Islet precursor cell (in vitro differentiated cells): ENCODE measurements at places on chromosomes 7 and 10.

DNA sequence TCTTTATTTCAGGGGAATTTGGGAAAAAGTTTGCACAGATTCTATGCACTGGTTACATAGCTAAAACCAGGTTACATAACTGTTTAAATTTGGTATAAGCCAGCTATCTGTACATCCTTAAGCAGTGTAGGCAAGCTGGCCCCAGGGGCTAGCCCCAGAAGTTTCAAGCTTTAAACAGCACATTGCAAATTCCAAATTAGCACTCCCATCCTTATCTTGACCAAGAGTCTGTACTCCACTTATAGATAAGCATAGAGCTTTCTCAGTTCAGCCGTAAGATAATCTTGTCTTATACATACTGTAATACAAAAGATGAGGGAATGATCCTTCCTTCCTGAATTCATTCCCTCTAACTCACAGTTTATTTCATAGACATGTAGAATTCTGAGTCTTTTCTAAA lies 109.3 kb downstream of the SPAG6 start:
- no peak for DNase-seq

DNA sequence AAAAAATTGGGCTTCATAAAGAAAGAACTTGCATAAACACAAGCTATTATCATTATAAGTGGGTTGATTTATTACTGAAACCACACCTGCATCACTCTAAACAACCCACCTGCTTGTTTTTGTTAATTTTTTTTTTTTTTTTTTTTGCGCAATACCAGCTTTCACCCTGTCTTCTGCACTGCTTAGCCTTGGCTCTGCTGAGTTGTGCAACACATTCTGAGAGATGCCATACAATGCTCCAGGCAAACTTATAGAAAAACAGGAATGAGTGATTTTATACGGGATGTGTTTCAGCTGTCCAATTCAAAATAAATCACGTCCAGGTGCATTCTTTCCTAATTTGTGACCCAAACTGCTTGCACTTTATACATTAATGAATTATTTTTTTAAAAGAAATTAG lies 923.6 kb downstream of the GATA3 start:
- no peak for DNase-seq

GRCh38 chr7:2631946-2632732 lies at the start of gene TTYH3:
TSS of gene TTYH3 (plus strand) at chr7:2631986. CDS start at chr7:2632156, 170 bp downstream.
- no peak for DNase-seq

- DNase-seq: no peak
These were observed 9.4 kb downstream of the PDAP1 start for GRCh38 chr7:99398891-99399445.

DNA sequence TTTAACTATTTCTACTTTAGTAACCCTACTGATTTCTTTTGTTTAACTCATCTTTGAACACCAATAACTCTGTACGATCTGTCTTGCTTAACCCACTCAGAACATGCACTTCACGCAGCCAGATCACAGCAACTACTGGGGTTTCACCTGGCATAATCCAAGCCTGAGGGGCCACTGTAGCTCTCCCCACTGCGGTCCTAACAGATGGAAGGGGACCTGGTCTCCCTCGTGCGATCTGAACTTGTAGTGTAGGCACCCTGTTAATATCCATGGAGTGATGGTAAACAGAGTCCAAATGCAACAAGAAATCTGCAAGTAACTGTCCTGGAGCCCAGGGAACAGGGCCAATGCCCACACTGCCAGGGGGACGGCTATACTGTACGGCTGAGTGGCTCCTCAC lies 45.5 kb downstream of the INSIG1 start:
- DNase-seq: peak; percentile 22

- no peak for DNase-seq
These were observed 53.8 kb downstream of the NCAPG2 start for GRCh38 chr7:158650821-158651225.

- no peak for DNase-seq
These were observed 19.0 kb downstream of the GARS1 start for GRCh38 chr7:30613366-30614325.

DNA sequence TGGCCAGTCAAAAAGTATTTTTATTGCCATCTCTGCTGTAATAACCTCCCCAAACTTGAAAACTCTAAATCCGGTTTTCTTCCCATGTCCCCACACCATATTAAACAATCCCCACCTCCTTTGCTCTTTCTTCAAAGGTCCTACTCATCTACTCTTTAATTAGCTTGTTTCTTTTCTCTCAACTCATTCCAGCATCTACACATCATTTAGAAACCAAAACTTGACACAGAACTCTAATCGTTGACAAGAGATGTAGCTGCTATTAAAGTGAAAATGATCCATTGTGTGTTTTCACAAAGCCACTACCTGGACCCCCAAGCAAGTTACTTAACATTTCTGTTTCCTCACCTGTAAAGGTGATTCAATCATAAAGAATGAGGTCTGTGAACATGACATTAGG lies 436.3 kb upstream of the NPVF start:
- DNase-seq: no peak

- DNase-seq: peak; percentile 80
These were observed 44.0 kb upstream of the SORBS1 start for GRCh38 chr10:95605163-95605562.

DNA sequence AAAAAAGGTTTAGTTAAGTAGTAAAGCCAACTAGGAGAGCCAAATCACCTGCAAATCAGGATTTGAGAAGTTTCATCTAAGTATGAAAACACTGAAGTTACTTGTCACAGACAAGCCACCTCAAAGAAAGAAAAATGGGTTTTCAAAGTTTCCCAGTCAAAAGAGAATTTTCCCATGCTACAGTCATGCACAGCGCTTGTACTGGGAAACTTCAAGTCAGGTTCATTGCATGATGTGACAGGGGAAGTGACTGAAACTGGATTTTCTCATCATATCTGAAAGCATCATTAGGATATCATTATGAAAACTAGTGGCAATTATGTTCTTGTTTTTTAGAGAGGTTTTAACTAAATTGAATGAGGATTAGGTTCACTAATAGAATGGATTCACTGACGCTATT lies 167.0 kb downstream of the SGMS1 start:
- no peak for DNase-seq

GRCh38 chr7:129343099-129343700 lies 91.0 kb upstream of the STRIP2 start:
- DNase-seq: no peak

- peak; percentile 51 for DNase-seq
These were observed 314.1 kb upstream of the ETV1 start for GRCh38 chr7:14303536-14303935.

DNA sequence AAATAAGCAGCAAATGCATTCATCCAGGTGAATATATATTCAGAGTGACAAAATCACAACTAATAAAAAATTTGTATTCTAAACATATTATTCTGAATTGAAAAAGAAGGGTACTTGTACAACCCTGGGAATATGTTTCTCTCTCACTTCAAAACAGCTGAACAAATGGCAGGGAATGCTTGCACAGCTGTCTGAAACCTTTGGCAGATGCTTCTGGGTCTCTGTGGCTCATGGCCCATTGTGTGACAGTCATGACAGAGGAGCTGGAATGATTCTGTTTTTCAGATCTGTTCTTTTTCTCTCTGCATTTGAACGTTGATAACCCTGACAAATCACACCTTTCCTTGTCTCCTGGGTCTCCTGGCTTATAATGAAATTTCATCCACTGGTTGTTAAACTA lies 275.7 kb upstream of the FZD1 start:
- no peak for DNase-seq

- no peak for DNase-seq
These were observed 397.7 kb downstream of the CNTNAP2 start for GRCh38 chr7:146514304-146514703.

GRCh38 chr7:122686360-122686878 lies 12.5 kb downstream of the RNF133 start:
- DNase-seq: no peak

- no peak for DNase-seq
These were observed 35.5 kb downstream of the VIM start for GRCh38 chr10:17263580-17263979.

- no peak for DNase-seq
These were observed 3.0 kb downstream of the IKZF1 start for GRCh38 chr7:50307368-50308032.

- no peak for DNase-seq
These were observed 37.6 kb upstream of the MYL10 start for GRCh38 chr7:101666741-101667140.

GRCh38 chr7:139471740-139472353 lies 11.6 kb downstream of the KLRG2 start:
- DNase-seq: peak; percentile 72

DNA sequence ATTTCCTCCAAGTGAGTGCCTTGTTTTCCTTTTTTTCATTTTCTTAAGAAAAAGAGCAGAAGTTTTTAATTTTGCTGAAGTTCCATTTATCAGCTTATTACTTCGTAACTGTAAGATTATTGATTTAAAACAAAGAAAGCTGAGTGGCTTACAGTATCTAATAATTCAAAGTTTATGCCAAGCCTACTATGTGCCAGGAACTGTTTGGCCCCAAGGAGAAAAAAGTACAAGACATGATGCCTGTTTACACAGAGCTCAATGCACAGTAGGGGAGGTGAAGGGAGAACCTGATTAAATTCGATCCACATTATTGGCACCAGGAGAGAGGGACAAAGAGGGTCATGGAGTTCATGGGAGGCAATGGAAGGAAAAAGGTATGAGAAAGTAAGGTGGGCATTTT lies 419.3 kb upstream of the ZMIZ1 start:
- DNase-seq: no peak

DNA sequence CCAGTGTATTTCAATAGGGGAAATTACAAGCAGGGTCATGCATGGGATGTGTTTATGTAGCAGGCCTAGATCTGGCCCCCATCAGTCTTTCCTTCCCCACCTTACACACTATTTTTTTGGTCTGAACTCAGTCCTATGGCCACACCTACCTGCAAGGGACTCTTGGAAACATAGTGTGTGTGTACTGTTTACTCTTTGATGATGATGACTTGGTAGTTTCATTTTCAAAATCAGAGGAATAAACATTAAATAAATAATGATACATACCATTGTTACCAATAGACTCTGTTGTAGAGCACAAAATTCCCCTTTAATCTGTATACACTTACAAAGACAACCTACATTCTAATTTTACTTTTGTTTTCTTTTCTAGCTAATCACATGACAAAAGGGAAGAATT lies 191.0 kb downstream of the ZEB1 start:
- no peak for DNase-seq

GRCh38 chr7:21903020-21903786 lies 42.5 kb downstream of the CDCA7L start:
- no peak for DNase-seq

GRCh38 chr10:7955446-7955845 lies 99.0 kb upstream of the GATA3 start:
- DNase-seq: no peak

- DNase-seq: peak; percentile 92
These were observed 72.6 kb downstream of the KCNMA1 start for GRCh38 chr10:77564731-77565589.

GRCh38 chr10:44934416-44935200 lies 23.5 kb downstream of the TMEM72 start:
- no peak for DNase-seq

DNA sequence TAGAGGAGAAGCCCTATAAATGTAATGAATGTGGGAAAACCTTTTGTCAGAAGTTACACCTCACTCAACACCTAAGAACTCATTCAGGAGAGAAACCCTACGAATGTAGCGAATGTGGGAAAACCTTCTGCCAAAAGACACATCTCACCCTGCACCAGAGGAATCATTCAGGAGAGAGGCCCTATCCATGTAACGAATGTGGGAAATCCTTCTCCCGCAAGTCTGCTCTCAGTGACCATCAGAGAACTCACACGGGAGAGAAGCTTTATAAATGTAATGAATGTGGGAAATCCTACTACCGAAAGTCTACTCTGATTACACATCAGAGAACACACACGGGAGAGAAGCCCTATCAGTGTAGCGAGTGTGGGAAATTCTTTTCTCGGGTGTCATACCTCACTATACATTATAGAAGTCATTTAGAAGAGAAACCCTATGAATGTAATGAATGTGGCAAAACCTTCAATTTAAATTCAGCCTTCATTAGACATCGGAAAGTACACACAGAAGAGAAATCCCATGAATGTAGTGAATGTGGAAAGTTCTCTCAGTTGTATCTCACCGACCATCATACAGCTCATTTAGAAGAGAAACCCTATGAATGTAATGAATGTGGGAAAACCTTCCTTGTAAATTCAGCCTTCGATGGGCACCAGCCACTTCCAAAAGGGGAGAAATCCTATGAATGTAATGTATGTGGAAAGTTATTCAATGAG lies 18.9 kb downstream of the RBAK start:
- DNase-seq: no peak

- no peak for DNase-seq
These were observed 650 bp upstream of the ZFAND2A start for GRCh38 chr7:1160670-1161021.

DNA sequence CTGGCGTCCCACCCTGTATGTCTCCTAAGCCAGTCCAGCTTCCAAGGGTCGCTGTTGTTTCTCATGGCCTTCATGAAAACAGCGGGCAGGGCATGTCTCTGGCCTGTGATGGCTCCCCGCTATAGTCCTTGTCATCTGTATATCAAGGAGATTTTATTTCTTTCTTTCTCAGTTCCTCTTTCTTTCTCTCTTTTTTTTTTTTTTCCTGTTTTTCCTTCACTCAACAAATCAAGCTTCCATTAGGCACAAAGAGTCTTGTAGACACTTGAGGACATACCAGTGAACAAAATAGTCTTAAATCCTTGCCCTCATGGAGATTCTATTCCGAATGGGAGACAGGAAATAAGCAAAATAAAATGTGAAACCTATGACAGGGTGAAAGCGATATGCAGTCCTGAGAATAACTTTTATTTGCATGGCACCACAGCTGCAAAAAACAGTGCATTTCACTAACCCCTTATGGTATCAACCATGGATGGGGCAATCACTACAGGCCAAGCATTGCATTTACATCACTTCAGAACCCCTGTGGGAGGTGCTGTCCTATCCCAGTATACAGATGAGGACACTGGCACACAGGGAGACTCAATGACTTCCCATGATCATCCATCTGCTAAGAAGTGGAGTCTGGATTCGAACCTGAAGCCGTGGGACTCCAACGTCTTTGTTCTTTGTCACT lies 50.7 kb downstream of the SYPL1 start:
- no peak for DNase-seq

DNA sequence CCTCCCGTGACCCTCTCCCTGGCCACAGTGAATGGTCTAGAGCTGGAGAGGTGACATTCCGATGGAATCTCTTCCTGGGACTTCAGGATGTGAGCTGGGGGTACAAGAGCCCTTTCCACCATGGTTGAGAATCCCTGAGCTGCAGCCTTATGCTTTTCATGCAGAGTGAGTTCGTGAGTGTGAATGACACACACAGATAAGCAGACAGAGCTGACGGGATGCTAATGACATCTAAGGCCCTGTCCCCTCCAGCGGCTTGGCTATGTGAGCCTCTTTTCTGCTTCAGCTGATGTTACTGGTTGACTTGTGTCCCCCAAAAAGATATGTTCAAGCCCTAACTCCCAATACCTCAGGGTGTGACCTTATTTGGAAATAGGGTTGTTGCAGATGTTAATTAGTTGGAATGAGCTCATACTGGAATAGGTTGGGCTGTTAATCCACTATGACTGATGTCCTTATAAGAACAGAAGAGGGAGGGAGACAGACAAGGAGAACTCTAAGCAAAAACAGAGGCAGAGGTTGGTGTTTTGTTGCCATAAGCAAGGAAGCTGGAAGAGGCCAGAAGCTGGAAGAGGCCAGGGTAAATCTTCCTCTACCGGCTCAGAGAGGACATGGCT lies 111.1 kb upstream of the AFAP1L2 start:
- no peak for DNase-seq
